AG08396 (cell line): ENCODE measurements at places on chromosomes 4 and X.

GRCh38 chrX:120334151-120334550 is 22.9 kb upstream of the TMEM255A start:
- no peak for DNase-seq

GRCh38 chrX:143466130-143466529 is 51.1 kb downstream of the SPANXN3 start:
- no peak for DNase-seq

DNA sequence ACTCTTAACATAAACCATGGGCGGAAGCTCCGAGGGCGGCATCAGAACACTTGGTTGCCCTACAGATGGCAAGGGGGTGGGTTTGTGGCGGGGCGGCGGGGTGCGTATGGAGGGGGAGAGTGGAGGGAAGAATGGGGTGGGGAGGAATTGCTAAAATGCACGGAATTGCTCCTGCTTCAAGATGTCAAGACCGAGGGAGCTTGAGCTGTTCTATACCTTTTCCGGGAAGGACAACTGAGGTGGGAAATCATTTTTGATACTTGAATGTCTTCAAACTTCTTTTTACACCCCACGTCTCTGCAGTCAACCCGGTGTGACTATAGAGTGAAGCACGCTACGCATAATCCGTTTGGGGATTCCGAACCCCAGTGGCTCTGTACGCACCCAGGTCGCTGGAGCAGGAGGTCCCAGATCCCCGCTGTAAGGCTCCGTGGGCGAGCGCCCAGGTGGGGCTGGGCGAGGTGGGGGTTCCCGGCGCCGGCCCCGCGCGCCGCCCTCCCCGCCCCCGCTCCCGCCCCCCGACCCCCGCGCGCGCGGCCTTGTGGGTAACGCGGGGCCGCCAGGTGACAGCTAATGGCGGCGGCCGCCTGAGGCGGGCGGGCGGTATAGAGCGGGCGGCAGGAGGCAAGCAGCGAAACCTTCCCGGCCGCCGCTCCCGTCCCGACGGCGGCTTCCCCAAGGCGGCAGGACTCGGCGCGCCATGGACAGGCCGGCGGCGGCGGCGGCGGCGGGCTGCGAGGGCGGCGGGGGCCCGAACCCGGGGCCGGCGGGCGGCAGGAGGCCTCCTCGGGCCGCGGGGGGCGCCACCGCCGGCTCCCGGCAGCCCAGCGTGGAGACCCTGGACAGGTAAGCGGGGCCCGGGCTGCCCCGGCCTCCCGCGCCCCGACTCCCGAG is at the start of gene MTMR1:
Gene MTMR1 (plus strand): TSS at position 566 of the 894 bp plus-strand sequence. CDS start 135 bp downstream, at position 701.
- DNase-seq, result peak; percentile 46

DNA sequence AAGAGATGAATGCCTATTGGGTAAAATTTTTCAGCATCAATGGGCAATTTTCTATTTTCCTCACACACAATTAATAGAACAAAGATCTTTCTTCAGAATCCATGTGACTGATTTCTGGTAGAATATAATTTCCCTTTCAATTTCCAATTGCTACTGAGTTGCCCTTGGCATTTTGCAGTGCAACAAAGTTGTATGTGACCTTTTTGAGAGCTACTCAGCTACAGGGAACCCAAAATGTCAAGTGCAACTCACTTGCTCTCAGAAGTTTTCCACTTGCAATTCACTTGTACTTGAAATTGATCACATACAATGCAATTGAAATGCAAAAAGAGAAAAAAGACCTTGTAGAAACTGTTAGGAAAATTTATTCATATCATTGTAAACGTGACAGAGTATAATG is 245.5 kb downstream of the BANK1 start:
- no peak for DNase-seq

DNA sequence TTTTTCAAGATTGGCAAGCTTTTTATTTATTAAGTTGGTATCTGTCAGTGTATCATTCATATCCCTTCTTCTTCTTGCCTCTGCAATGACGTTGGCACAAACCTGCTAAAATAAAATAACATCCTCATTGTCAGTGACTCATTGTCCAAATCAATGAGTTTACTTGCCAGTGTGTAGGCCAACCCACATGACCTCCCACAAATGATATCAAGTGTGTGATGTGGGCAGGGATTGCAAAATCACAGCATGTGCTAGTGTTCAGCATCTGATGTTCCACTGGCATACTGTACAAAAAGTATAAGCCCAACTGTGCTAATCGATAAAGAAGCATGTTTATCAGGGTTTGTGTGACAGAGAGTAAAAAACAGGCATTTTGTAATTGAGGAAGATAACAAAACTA is 25.5 kb downstream of the GPAT3 start:
- DNase-seq, result peak; percentile 32

GRCh38 chrX:252244-252956 is 28.8 kb upstream of the PLCXD1 start:
- DNase-seq, result no peak

DNA sequence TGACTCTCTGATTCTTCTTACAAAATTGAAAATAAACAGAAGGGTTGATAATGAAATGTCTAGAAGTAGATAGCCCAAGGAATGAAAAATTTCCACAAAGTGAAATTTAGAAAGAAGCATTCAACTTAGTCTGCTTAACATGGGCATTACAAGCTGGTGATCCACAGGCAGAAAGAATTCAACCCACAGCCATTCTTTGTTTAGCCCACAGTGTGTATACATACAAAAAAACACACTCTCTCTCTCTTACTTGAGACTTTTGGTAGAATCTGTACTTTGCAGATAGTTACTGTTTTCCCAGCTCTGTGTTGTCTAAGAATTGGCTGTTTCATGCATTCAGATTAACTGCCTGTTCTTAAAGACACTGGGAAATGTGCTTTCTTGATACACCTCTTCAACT is 159.8 kb downstream of the SLC4A4 start:
- DNase-seq, result no peak

GRCh38 chr4:130028552-130028951 is 932.6 kb downstream of the C4orf33 start:
- DNase-seq, result no peak

GRCh38 chr4:37383579-37384229 is 139.2 kb downstream of the NWD2 start:
- peak; percentile 9 for DNase-seq

DNA sequence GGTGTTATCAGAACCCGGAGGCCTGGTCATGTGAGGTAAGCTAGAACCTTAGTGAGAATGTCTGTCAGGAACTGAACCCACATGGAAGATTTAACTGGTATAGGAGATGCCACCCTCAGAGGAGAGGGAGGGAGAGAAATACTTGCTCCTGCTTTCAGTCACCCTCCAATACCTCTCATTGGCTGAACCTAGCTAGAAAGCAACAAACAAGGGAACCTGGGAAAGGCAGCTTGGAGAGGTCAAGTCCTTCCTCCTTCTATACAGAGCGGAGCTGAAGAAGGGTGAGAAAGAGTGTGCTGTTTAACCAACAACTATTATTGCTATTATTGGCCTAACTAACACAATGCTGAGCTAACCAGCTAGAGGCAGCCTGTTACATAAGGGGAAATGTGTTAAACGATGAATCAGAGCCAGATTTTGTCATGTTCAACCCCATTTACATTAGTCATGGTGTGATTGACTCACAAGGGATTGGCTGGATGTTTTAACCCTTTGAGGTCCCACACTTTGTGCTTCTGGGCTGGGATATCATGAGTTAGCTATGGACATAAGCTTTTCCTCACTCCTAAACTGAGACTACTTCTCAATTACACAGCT is 96.5 kb upstream of the ESX1 start:
- DNase-seq, result peak; percentile 44

GRCh38 chr4:54525602-54526001 is 132.2 kb upstream of the KIT start:
- peak; percentile 75 for DNase-seq

DNA sequence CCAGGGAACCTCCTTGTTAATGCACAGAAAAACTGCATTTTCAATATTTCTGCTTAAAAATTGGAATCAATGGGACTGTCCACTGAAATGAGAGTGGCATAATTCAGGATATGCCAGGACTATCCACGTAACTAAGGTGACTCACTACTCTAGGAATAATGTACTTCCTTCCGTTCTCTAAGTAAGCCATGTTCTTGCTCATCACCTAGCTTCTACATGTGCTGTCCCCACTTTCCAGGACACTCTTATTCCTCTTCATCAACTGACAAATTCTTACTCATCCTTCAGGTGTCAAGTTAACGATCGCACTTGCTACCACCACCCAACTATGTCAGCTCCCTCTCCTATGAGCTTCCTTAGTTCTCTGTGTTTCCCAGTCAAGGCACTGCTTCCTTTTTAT is 342.8 kb upstream of the F9 start:
- no peak for DNase-seq

GRCh38 chrX:146238173-146238572 is 420.5 kb downstream of the SLITRK2 start:
- no peak for DNase-seq

GRCh38 chr4:81724925-81725329 is 253.2 kb upstream of the RASGEF1B start:
- no peak for DNase-seq
